ENCODE measurements at places on chromosomes 4 and X. TPM values are rescaled to one million over a fixed set of nuclear protein-coding genes. Genes with fewer than 3 reads are reported as not detected.
A peak's percentile ranks its signal among the peaks of the same experiment; 100 is the strongest.

BMP3 gene
- not detected for total RNA-seq

DNA sequence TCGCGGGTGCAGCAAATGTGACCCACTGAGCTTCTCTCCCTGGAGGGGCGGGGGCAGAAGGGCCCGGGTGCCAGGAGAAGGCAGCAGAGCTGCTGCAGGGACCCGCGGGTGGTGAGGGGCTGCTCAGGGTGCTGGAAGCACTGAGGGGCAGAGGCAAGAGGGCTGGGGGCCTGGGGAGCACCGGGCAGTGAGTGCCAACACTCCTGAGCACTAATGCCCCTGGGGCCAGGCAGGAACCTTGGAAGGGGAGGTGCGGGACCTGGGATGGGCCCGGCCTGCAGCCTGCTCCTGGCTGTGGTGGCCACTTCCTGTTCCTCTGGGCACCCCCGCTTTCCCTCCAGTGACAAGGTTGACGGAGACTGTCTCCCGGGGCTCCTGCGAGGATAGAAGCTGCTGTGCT is 66.5 kb upstream of the ADRA2C start:
- DNase-seq = no peak

FOXR2 gene
- not detected for total RNA-seq

- peak; percentile 39 for DNase-seq
These were observed 55.7 kb downstream of the CPZ start for GRCh38 chr4:8648296-8648695.

GRCh38 chrX:25968920-25969319 is 169.2 kb upstream of the MAGEB18 start:
- no peak for DNase-seq

DNA sequence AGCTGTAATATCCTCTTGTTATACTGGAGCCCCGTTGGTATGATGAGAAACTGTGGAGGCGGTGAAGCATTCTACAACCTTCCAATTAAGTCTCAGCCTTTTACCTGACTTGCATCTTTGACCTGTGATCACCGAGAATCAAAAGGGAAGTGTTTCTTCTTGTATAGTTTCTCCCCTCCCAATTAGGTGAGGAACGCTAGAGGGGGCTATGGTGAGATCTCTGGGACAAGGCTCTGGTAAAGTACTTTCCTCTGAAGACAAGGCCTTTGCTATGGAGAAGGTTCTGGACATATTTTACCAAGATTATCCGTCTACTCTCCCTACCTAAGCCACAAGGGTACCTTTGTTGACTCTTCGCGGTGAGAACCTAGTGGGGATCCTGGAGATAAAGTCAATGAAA is 111.3 kb downstream of the CBLL2 start:
- DNase-seq = no peak

DNA sequence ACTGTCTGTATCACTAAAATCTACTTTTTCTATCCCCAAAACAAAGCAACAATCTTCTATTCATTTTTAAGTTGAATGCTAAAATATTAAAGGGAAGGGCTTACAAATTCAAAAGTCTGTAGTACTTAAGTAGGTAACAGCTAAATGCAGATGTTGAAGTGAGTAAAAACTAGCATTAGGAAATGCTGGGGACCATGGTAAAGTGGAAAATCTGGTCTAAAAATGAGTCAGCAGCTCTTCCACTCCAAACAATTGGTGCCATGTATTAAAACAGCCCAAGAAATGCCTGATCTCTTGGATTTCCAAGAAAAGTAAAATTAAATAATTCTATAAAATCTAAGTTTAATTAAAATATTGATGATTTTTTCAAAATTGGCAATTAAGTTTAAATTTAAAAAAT is 73.3 kb upstream of the PPP3CA start:
- no peak for DNase-seq

SAGE1 gene
- not detected for total RNA-seq

- DNase-seq = no peak
These were observed 99.3 kb upstream of the PRKG2 start for GRCh38 chr4:81314196-81314896.

- no peak for DNase-seq
These were observed 429.3 kb downstream of the INPP4B start for GRCh38 chr4:142416711-142417275.

- DNase-seq = peak; percentile 91
These were observed 57.4 kb downstream of the TSC22D3 start for GRCh38 chrX:107718156-107718621.

PNMA3 gene
- total RNA-seq = not detected

TBL1X gene
- total RNA-seq = 16.2 TPM

DNA sequence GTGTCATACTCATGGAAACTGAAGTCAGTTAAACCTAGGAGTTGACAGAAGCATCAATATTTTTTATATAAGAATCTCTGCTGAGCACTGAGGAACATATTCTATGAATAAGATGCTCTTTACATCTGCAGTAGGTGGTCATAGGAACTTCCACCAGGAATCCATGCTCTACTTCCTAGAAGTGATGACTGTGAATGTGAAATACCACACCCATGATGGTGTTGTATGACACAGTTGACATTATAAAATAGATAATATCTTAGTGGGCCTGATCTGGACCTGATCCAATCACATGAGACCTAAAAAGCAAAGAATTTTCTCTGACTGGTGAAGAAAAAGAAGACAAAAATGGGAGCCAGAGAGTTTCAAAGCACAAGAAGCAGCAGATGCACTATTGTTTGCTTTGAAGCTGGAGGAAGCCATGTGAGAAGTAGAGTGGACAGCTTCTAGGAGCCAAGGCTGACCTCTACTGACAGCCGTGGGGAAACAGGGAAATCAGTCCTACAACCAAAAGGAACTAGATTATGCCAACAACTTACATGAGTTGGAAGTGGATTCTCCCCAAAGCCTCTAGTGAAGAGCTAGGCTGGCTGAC is 68.6 kb upstream of the HS3ST1 start:
- no peak for DNase-seq

GRCh38 chr4:175807547-175807946 is 4.5 kb downstream of the GPM6A start:
- DNase-seq = no peak

MAGEA8 gene
- not detected for total RNA-seq

FGFBP2 gene
- 0.36 TPM for total RNA-seq

NSUN7 gene
- 0.29 TPM for total RNA-seq

PRR27 gene
- total RNA-seq = not detected

- DNase-seq = no peak
These were observed 263.0 kb downstream of the UNC5C start for GRCh38 chr4:95285797-95286196.

DNA sequence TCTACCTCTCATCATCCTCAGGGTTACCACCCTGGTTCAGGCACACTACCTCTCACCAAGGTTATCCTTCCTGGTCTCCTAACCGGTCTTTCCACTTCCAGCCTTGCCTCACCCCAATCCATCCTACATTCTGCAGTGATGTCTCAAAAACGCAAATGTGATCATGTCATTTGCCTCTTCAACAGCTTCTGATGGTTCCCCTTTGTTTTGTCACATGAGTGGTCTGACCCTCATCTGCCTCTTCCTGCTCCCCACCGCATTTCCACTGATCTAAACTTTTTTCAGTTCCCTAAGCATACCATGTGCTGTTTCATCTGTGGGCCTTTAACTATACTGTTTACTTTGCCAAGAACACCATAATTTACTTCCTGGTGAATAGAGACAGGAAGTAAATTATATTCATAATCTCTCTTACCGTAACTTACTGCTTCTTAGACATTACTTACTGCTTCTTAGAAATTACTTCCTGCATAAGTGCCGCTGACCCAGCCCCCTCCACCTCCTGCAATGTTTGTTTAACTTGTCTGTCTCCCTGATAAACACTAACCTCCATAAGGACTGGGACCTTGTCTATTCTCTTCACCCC is 27.1 kb upstream of the NSUN7 start:
- no peak for DNase-seq

GRCh38 chrX:13547671-13548070 is 21.7 kb upstream of the EGFL6 start:
- DNase-seq = no peak

MAGEB1 gene
- not detected for total RNA-seq

RAB9B gene
- 1.8 TPM for total RNA-seq

DNA sequence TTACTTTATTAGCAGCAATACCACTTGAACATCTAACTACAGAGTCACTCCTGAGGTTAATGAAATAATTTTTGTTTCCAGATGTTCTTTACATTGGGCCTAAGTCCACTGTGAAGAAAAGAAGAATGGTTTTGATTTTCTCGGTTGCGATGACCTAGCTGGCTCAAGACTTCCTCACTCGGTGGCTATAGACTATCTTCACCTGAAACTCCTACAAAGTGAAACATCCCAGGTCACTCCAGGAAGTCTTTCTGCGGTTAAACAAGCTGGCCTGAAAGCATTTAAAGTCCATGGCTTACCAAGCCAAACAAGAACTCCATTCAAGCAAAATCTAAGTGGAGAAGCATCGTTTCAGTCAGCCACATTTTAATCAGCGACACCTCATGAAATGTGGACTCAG is 13.7 kb upstream of the SORBS2 start:
- DNase-seq = no peak

- no peak for DNase-seq
These were observed 129.3 kb downstream of the AKAP4 start for GRCh38 chrX:50071494-50071893.

AFF1 gene
- total RNA-seq = 19.5 TPM

- no peak for DNase-seq
These were observed 567.3 kb upstream of the ACTRT1 start for GRCh38 chrX:128619490-128619889.

DRD5 gene
- not detected for total RNA-seq

- no peak for DNase-seq
These were observed 863.6 kb downstream of the RPA4 start for GRCh38 chrX:97747346-97747745.

DNA sequence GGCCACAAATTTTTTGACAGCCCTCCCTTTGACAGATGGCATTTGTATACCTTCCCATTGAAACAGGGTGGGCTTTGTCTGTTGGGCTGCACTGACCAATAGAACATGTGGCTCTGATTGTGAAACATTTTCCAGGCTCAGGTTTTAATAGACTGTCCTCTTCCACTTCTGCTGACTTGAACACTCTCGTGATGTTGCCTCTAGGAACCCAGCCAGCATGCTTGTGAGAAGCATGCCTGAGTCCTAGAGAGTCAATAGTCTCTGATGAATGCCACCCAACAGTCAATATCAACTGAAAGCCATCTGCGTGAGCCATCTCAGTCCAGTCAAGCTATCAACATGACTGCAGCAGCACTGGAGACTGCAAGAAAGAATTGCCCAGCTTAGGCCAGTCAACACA is 290.0 kb downstream of the SLC7A11 start:
- DNase-seq = no peak

GRCh38 chr4:55849724-55850123 is 3.7 kb upstream of the EXOC1 start:
- no peak for DNase-seq

DNA sequence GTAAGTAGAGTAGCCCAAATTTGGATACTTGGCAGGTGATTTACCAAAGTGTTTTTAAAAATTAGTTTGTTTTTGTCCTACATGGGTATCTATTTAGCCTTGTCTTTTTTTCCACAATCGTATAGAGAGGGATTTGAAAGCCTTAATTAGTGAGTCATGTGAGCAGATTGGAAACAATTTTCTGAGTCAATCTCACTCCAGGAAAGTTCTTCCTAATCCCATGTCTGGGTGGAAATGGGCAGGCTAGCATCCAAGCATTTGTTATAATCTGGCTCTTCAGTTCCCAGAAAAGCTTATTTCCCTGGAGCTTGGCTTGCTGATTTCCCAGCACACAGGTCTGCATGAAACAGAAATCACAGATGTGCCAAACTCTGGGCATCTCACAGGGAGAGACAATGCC is 426.9 kb upstream of the BOD1L1 start:
- no peak for DNase-seq

- DNase-seq = no peak
These were observed 35.3 kb upstream of the SPIN2A start for GRCh38 chrX:57172544-57172943.

GRCh38 chr4:147481577-147482109 is 746 bp downstream of the EDNRA start:
- peak; percentile 39 for DNase-seq

F8A2 gene
- not detected for total RNA-seq

HSPA4L gene
- total RNA-seq = 4.7 TPM

ATP5ME gene
- total RNA-seq = 70.4 TPM

All from osteoblast (primary cell).